ENCODE measurements at places on chromosomes 2 and 18.
A peak's percentile ranks its signal among the peaks of the same experiment; 100 is the strongest.

GRCh38 chr2:162330881-162331280 lies 12.4 kb upstream of the IFIH1 start:
- DNase-seq, result peak; percentile 53

DNA sequence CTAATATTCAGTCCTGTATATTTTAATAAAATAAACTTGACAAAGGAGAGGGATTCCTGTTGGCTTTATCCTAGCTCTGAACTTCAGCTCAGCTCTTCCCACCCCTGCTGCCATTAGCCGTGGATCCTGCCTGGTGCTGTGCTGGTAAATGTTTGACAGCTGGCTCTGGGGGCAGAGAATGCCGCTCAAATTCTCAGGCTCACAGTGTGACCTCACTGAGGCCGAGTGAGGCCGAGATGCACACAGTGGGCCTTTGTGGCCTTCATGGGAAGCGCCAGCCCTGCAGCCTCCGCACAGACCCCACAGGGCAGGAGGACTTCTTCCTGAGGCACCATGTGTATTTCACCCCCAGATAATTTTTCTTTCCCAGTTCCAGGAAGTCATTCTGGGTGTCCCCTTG lies 16.5 kb upstream of the FAHD2A start:
- DNase-seq, result no peak

DNA sequence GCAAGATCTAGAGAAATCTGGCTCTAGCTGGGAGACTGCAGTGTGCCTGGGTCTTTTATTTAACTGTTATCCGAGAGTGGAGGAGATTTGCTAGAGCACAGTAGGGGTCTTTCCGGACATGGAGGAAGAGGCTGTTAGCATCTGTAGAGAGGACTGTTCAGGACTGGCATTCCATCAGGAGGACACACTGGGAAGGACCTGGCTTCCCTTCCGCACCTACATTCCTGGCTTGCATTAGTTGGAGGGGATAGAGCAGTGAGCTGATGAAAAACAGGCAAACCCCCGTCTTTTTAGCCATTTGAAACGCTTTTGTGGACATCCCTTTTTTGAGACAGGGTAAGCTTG lies 874 bp upstream of the PIEZO2 start:
- DNase-seq, result no peak

GRCh38 chr2:134689315-134689714 lies 29.5 kb downstream of the TMEM163 start:
- no peak for DNase-seq

DNA sequence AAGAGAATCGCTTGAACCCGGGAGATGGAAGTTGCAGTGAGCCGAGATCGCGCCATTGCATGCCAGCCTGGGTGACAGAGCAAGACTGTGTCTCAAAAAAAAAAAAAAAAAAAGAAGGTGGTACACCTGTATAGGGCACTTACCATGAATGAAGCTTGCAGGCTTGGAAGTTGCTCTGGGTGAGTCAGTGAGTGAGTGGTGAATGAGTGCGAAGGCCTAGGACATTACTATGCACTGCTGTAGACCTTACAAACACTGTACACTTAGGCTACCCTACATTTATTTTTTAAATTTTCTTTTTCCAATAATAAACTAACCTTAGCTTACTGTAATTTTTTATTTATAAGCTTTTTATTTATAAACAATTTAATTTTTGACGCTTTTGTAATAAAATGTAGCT lies 78.4 kb upstream of the ATG16L1 start:
- peak; percentile 68 for DNase-seq

GRCh38 chr18:24118750-24119577 lies 19.9 kb upstream of the CABYR start:
- peak; percentile 80 for DNase-seq

- DNase-seq, result no peak
These were observed 159.0 kb downstream of the MYO3B start for GRCh38 chr2:170336916-170337315.

GRCh38 chr2:134818321-134818720 lies 20.1 kb upstream of the ACMSD start:
- peak; percentile 98 for DNase-seq

DNA sequence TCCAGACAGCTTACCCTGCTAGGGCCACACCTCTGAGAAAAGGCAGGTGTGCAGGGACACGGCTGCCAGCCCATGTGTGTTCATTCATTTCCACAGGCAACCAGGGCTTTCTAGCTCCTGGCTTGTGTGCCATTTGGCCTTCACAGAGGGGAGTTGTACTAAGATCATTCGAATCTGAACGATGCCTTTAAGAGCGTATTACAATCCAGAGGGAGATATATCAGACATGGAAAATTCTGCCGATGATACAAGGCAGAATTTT lies 64.2 kb upstream of the OTOF start:
- no peak for DNase-seq

DNA sequence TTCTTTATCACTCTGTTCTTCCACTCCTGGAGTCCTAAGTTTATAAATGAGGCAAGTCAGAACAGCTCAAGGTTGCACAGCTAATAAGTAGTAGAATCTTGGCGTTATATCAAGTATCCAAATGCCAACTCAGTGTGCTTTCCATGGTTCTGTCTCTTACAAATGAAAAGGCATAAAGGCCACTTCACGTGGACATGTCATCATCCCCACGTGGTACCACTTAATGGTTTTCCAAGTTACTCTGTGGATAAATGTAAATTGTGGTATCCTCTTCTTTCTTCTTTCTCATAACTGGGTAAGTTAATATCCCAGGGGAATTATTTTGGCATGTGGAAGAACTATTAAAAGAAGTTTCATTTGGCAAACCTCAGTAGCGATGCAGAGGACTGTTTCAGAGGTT lies 131.5 kb upstream of the L3MBTL4 start:
- DNase-seq, result peak; percentile 48

DNA sequence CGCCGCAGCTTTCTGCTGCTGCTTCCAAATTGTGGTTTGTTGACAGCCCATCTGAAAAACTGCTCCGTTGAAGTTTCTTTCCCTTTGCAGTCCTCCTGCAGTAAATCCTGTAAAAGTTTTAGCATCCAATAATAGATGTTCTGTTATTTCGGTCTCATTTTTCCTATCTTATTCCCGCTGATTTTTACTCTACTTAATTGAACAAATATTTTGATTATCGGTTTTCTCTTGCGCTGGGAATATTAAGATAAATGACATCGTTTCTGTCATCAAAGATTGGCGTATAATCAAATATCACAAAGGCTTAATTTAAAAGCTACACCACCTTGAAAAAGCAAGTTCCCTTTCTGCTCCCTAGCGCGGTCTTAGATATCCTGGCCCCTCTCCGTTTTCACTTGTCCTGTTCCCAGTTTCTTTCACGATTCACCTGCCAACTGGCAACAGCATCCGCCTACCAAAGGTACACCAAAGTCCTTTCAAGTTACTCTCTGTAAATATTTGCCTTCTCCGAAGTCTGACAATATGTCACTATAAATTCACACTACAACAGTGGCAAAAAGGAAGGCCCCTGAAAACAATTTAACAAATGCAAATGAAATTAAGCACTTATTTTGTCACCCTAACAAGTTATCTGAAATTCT lies 1.0 kb upstream of the STRN start:
- no peak for DNase-seq

- no peak for DNase-seq
These were observed 1642.6 kb upstream of the NXPH2 start for GRCh38 chr2:140422759-140423158.

DNA sequence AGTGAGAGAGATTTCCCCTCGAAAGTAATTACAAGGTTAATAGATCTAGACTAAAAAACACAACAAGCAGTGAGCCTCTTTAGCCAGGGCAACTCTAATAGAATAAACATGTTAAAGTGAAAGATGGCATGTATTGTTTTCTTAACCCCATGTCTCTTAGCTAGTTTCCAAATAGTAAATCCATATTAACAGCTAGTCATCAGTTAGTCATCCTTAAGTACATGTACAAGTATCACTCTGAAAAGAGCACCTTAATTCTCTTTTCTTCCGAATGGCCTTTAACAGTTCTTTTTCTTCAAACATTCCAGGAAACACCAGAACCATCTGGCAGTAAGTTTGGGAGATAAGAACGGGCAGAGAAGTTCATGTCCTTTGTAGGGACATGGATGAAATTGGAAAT lies 1480.0 kb downstream of the LRP1B start:
- peak; percentile 22 for DNase-seq

GRCh38 chr2:233385489-233386044 lies 31.3 kb downstream of the DGKD start:
- DNase-seq, result no peak

GRCh38 chr2:173658946-173659371 lies 304.3 kb downstream of the CDCA7 start:
- no peak for DNase-seq

GRCh38 chr2:64943387-64944150 lies 45.6 kb upstream of the SLC1A4 start:
- peak; percentile 94 for DNase-seq

DNA sequence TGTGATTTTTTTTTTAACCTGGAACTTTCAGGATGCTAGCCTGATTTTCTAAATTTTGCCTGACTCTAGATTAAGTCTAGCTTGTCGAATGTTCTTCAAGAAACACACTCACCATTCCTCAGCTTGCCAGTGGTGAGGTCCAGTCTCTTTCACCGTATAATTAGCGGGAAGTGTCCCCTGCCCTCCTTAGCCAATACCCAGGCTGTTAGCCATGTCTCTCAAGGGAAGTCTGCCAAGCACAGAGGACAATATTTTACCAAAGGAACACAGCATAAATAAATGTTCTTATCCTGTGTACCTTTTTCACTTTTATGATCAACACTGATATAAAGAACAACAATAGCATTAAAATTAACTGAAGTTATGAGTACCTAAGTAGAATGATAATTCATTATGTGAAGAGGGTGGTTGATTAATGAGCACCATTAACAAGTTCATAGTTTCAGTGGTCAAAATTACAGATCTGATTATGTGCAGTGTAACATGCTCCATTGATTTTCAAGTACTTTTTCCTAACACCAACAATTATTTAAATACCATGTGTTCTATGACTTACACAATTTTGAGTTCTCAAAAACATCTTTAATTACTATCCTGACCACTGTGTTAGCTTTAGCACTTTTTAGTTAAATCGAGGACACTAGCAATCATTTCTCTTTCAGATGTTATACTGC lies 445.8 kb upstream of the RAB12 start:
- DNase-seq, result no peak

DNA sequence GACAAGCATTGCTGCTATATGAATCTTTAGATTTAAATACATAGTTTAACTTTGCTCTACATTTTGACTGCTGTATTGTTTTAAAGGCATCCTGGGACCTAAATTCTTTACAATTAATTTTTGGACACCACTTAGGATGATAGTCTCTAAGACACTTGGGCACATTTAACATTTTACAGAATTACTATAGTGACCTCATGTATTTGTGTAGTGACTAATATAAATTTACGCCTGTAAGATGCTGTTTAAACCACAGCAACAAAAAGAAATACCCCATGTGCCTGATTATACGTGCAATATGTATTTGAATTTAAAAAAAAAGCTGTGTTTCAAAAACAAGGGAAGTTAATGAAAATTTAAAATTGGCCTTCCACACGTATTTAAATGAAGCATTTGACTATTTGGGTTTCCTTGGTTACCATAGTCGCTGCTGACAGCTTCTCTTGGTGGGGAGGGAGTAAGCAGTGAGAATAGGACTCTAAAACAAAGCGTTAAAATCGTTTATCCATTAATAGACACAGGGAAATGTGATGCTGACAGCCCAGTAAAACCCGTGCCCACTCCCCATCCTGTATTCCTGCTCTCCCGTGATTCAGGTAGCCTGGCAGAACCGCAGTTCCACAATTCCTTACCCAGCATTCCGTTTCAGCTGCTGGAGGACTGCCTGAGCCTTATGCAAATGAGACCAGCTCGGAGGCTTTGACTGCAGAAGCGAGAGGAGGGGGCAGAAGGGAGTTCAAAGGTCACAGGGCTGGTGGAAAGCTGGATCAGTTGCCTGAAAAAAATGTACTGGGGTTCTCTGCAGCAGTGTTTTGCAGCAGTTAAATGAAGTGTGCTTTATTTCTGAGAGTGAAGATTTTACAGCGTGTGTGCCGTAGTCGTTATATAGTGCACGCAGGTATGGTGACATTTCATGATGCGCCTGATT lies 104.3 kb downstream of the CSRNP3 start:
- peak; percentile 57 for DNase-seq

- no peak for DNase-seq
These were observed 202.1 kb upstream of the REV1 start for GRCh38 chr2:99691926-99692325.

DNA sequence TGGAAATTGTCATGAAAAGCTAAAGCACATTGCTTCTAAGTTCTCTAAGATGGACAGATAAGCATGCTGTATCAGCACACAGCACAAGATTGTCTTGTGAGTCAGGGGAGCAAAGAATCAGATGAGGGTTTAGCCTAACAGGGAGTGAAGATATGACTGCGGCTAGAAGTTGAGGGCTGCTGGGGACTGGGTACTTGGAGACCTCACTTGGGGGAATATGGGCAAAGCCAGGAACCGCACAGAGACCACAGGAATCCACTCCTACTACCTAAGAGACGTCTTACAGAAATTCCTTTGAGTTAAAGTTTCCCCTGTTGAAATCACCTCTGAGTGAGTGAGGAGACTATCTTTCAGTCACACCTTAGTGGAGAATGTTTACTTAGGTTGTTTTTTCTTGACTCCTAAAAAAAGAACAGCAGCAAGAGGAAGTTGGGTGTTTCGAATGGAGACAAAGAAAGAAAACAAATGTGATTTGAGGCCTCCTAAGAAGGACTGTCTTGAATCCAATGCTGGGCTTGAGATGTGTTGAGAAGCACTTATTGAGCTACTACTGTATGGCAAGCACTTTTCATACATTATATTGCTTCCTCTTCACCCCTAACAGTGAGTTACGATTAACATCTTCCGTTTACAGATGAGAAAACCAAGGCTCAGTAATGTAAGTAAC lies 100.7 kb downstream of the ANKRD44 start:
- peak; percentile 53 for DNase-seq

DNA sequence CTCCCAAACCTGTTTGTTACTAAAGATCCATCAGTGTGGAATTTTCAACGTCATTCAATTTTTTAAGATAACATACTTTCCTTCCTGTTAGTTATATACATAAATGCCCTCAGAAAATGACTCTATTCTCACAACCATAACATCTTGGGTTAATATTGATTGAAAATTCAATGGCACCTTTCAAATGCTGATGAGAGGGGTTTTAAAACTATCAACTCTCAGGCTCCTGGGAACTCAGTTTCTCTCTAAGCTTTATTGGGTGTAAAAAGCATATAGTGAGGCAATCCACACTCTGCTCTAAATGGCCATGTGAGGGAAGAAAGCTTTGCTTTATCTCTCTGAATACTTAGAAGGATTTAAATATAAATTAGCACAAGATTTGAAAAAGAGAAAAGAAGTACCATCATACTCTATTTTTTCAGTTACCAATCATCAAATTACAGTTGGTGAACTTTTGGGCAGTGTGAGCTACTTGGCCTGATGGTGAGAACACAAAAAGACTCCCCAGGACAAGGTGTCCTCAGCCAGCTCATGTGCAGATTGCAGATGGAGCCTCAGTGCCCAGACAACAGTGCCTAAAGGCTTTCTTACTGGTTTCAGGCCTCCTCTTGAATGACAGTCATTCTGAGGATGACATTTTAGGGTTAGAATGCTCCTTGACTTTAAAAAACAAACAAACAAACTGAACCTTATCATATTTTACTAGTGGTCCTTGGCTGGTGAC lies 24.6 kb upstream of the CERS6 start:
- DNase-seq, result no peak

Measured in bronchial epithelial cell (primary cell).